ENCODE measurements at places on chromosomes 11 and 22.

GRCh38 chr11:2470495-2470894 lies 25.7 kb downstream of the KCNQ1 start:
- no peak for DNase-seq

DNA sequence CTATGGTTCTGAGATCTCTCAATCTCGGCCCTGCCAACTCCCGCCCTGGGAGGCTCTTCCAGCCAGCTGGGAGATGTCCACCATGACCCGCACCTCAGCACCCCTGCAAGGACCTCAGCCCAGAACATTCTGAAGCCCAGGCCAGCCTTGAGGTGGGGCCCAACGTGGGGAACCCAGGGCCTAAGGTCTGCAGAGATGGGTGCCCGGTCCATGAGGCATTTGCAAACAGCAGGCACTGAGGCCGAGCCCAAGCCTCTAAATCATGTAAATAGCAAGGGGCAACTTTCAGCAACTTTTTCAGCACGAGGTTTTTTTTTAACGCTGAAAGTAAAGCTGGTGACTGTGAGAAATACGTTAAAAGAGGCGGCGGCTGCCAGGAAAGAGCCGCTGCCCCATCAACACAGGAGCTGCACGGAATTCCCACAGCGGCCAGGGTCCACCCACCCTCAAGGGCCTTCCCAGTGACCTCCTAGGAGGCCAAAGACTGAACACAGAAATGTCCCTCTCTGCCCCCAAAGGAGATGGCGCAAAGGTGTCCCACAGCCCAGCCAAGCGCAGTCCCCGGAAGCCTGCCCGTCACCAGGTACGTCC lies 46.9 kb downstream of the BRD1 start:
- DNase-seq = no peak

GRCh38 chr11:69721745-69722144 lies 17.9 kb upstream of the FGF19 start:
- no peak for DNase-seq

GRCh38 chr11:131095511-131096185 lies 179.4 kb upstream of the SNX19 start:
- no peak for DNase-seq

DNA sequence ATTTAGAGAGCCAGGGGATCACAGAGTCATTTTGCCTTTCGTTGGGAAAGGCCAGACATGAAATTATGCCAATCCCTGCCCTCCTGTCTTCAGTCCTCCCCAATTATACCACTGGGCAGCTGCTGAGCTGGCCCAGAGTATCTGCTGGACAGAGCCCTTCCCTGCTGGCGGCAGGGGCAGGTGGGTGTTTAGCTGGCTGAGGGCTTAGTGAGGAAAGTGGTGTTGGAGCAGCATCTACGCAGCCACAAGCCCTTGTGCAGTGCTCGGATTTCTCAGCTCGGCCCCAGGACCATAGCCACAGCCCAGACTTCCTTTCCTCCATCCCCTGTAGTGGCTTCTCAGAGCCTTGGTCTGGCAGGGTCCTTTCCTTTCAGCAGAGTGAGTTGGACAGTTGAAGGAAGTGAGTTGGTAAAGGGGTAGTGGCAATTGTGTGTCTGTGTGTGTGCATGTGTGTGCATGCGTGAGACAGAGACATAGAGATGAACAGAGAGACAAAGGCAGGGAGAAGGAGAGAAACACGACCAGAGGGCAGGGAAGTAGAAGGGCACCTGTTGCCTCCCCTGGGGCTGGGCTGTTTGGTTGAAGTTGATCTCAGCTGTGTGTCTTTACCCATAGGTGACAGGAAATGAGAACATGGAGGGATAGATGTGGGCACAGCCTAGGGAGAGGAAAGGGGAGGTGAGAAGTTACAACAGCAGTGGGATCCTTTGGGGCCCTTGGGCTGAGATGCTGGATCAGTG lies 66.2 kb downstream of the GRIK4 start:
- DNase-seq = no peak

DNA sequence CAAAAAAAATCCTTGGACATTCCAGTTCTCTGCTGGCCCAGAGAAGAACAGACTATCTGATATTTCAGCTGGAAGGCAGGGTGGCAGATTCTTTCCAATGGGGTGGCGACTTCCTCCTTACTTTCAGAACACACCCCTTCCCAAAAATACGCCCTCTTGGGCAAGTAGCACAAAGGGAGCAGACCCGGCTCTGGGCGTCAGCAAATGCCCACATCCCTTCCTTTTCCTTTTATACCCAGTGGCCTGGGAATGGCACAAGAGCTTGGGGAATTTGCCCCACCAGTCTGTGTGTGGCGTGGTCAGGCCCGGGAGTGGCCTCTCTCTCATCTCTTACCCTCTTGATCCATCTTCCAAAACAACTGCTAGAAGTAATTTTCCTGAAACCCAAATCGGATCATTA lies 33.0 kb upstream of the NUP160 start:
- DNase-seq = peak; percentile 57

DNA sequence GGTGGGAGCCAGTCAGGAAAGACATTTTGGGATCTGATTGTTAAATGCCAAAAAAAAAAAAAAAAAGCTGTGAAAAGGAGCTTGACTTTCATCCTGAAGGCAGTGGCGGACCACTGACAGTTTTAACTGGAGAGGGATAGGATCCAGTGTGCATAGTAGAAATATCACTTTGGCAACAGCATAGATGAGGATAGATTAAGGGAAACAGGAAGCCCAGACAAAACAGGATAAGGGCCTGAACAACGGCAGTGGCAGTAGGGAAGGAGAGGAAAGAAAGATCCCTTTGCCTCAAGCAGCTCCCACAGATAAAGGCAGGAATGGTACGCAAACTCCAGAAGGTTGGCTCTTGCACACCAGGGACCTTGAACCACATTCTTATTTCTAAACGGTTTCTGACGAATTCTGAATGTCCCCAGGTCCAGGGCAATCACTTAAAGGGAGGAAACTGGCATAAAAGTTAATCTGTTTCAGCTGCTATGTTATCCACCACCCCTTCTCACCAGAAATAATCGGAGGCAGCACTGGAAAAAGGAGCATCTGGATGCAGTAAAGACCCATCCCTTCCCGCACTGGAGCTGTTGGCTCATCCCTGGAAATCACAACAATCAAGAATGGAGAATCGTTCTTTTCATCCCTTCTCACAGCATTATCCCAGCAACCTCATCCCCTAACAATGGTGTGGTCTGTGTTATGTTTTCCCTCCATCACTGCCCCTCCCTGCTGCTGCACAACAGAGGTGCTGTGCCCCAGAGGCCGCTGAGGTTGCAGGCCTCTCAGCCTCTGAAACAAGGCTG lies 99.1 kb downstream of the GAB2 start:
- no peak for DNase-seq

- peak; percentile 65 for DNase-seq
These were observed 99.8 kb downstream of the CTTN start for GRCh38 chr11:70498171-70498571.

DNA sequence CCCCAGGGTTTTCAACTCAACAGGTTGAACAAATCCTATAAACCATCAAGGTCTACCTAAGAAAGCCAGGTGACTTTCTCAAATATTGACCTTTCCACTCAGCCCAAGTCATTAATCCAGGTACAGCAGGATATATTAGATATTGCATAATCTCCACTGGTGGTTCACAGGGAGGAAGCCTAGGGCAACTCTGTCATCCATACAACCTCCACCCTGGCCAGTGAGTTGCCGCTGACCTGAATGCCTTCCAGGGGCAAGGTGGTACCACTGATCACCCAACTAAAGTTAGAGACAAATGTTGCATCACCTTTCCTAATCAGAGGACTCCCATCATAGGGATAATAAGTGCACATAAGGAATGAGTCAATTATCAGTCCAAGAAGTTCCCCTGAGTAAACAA lies 22.9 kb downstream of the GUCD1 start:
- DNase-seq = no peak

DNA sequence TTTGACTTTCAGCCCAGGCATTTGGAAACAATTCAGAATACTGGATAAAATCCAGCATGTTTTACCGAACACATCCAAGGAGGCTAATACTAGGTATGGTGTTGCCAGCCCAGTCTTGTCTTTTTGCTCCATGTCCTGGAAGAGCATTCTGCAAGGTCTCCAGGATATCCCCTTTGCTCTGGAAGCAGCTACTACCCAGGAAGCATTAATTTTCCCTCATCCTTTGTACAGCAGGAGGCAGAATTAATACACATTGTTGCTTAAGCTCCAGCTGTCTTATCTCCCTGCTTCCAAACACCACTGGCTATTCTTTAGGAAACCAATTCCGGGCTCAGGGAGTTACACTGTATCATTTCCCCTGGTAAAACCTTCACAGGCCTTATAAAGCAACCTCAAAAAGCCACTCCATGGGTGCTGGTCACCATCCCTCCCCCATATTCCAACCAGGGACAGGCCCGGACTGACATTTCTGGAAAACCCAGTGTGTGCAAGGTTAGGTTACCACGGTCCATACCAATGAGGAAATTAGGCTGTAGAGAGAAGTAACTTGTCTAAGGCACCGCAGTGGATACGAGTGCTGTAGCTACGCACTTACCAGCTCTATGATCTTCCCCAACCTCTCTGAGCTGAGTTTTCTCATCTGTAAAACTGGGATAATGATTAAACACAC lies 1.5 kb upstream of the UBASH3B start:
- no peak for DNase-seq

- no peak for DNase-seq
These were observed 1641.1 kb downstream of the FAM181B start for GRCh38 chr11:81092522-81092921.

DNA sequence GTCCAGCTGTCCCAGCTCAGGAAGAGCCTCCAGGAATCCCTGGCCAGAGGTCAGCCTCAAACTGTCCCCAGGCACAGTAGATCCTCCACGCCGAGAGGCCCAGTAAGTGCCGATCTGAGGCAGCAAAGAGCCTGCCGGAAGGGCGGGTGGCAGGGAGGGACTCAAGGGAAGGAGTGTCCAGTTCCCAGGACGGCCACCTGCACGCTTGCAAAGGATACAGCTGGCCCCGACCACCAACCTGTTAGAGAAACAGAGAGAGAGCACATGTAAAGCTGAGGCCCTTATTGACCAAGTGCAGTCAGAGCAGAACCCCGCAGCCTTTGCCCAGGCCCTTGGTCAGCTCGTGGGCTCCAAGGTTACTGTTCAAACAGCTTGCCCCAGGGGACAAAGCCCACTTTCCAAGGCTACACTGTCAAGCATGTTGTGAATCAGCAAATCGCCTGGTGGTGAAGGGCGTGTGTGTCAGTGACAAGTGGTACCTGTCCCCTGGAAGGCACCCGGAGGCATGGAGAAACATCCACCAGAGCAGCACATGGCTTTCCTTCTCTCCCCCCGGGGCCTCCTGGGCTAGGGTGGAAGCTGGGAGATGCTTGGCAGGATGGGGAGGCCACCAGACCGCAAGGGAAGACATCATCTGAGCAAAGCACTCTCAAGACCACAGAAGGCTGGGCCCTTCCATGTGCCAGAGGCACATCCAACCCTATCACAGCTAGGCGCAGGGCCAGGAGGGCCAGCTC lies 42.6 kb upstream of the COMT start:
- DNase-seq = no peak

DNA sequence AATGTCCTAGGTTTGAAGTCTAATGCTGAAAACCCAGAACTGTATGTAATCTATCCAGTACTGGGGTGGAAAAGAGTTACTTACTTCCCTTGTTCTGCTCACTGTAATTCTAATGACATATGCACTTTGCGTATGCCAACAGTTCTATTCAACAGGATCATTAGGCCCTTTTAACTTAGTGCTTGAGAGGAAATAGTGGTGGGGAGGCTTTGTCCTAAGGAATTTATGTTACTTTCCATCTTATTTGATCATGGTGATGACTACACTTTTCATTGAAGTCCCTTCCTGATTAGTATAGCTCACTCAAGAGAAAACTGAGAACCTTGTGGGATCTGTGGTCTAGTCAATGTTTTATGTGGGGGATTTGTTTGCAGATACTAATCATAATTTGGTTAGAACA lies 348.2 kb downstream of the GUCY1A2 start:
- DNase-seq = no peak

GRCh38 chr22:25896098-25896497 lies 154.1 kb downstream of the MYO18B start:
- no peak for DNase-seq

GRCh38 chr22:20244691-20245576 lies 23.2 kb downstream of the RTN4R start:
- no peak for DNase-seq

GRCh38 chr11:20351136-20351535 lies 12.4 kb upstream of the HTATIP2 start:
- no peak for DNase-seq

- DNase-seq = peak; percentile 79
These were observed 511 bp upstream of the CLCF1 start for GRCh38 chr11:67373648-67374570.

DNA sequence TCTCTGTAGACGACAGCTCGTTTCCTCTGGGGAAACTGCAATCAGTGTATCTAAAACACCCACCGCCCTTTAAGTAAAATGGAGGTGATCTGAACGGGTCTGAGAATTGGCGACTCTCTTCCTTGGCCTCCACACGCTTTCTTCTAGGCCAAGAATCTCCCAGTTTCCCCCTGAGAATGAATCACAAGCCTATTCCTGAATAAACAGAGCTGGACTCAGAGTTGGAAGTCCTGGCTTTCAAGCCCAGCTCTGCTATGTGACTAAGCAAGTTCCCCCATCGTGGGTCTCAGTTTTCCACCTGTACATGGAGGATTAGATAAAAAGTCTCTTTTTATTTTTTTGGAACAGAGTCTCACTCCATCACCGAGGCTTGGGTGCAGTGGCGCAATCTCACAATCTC lies 200.4 kb downstream of the MN1 start:
- no peak for DNase-seq

- no peak for DNase-seq
These were observed 111.1 kb upstream of the TTC12 start for GRCh38 chr11:113203141-113203753.

DNA sequence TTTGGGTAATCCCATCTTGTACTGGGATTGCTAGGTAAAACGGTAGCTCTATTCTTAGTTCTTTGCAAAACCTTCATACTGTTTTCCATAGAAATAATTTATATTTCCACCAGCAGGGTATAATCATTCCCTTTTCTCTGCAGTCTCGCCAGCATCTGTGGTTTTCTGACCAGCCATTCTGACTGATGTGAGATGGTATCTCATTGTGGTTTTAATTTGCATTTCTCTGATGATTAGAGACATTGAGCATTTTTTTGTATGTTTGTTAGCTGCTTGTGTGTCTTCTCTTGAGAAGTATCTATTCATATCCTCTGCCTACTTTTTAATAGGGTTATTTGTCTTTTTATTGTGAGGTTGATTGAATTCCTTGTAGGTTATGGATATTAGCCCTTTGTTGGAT lies 220.9 kb downstream of the PGR start:
- DNase-seq = no peak

DNA sequence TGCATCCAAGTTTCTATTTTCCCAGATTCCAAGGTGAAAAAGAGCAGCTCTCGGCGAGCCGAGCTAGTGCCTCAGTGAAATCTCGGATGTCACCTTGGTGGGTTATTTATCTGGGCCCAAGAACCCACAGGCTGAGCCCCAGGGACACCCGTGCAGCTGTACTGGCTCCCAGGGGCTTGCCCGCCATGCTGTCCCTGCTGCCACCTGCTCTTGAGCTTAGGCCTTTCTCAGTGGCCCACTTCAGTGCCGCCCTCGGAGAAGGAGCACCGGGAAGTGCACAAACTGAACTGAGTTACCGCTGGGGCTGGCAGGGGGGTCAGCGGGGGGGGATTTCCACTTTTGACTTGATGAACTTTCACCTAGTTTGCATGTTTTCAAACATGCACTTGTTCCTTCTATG lies 27.9 kb downstream of the CPT1A start:
- no peak for DNase-seq

Measured in Right ventricle myocardium superior (tissue), 1 donor.